ENCODE measurements at places on chromosomes 13 and 19. TPM values are rescaled to one million over a fixed set of nuclear protein-coding genes. Genes with fewer than 3 reads are reported as not detected.
A peak's percentile ranks its signal among the peaks of the same experiment; 100 is the strongest.

IL11 gene
- total RNA-seq: 5.2 TPM

CGB2 gene
- not detected for total RNA-seq

ZNF66 gene
- total RNA-seq: 1.7 TPM

MAMSTR gene
- total RNA-seq: 1.7 TPM

ZNF536 gene
- total RNA-seq: not detected

CAPS gene
- 3.9 TPM for total RNA-seq

B3GNT3 gene
- total RNA-seq: not detected

IGFL4 gene
- total RNA-seq: not detected

DNA sequence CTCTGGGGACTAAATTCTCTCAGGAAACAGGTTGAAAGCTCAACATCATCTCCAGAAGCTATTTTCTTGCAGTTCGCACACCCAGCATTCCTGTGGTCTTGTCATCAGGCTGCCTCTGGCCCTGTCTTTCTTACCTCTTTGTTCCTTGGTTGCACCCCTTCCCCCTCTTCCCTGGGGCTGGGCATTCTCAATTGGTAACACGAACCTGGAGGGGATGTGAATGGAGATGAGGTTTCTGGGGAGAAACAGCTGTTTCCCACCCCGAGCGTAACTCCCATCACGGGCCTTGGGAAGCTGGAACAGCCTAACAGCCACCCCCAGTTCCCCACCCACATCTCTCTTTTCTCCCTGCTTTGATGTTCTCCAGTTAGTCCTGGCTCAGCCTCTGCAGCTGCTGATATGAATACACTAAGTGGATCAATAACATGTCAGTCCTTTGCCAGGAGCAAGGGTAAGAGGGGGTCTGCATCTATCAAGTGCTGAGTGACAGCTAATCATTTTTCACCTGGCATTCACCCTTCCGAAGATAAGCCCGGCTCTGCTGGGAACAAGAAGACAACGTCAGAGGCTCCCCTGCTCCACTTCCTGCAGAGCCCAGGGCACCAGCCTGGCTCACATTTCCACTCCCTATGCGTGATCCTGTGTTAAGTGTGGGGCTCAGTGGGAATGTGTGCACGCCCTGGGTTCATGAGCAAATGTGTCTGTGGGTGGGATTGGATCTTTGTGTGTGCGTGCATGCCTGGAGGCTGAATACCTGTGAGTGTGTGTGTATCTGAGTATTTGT lies 74.0 kb upstream of the KCTD15 start:
- DNase-seq: no peak

DNA sequence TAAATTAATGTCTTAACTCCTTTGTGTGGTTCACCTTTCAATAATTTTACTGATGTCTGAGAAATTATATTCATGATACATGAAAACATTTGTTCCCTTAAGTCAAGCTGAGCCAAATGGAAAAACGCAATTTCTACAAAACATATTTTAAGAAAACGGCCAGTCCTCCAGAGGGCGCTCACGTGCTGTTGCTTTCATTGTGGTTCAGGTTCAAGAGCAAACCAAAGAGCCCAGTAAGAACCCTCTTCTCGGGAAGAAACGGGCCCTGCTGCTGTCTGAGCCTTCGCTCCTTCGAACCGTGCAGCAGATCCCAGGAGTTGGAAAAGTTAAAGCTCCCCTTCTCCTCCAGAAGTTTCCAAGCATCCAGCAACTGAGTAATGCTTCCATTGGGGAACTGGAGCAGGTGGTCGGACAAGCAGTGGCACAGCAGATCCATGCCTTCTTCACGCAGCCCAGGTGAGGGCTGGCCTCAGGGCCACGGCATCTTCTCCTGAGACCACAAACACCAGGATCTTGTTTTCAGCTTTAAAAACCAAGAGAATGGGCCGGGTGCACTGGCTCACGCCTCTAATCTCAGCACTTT lies 4.3 kb downstream of the FAAP24 start:
- DNase-seq: peak; percentile 75

- DNase-seq: no peak
These were observed 34.9 kb upstream of the GPR183 start for GRCh38 chr13:99341969-99342722.

DNA sequence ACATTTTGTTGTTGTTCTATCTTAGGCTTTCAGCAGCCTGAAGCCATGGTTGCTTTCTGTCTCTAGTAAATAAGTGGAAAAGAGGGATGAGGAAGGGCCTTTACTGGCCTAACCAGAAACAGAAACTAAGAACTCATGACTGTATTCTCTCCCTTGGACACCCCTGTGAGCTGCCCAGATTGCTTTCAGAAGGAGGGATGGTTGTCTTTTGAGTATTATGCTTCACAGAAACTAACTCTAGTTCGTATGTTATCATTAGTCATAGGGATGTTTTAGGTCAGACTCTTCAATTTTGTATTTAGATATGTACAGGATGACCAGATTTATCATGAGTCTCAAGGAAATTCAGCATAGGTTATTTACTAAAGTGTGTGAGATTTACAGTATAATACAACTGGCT lies 17.5 kb downstream of the BORA start:
- peak; percentile 29 for DNase-seq

GRCh38 chr13:20559659-20560356 lies 7.1 kb upstream of the IFT88 start:
- DNase-seq: no peak

GRCh38 chr13:53783471-53783870 lies 754.9 kb downstream of the OLFM4 start:
- no peak for DNase-seq

Measured in fibroblast of villous mesenchyme (primary cell).